ENCODE measurements at places on chromosomes 7 and 10. TPM values are rescaled to one million over a fixed set of nuclear protein-coding genes. Genes with fewer than 3 reads are reported as not detected.

DNA sequence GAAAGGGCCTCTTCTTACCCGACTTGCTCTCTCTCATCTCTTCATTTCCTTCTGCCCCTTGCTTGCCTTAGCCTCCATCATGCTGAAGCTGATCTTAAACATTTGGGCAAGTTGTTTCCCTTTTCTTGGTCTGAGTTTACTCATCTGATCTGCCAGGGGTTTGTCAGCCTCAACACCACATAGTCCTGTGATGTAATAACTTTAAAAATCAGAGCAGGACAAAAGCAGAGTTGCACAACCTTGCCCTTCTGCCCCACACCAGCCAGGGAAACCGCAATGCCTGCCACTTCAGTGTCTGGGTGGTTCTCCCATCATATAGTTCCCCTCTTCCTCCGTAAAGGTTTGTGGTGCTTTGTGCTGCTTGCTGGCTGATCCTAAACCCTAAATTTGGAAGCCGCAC, 9.9 kb upstream of the LIPM start:
- no peak for DNase-seq

SDK1 gene
- 1.1 TPM for total RNA-seq

NEURL1 gene
- 0.85 TPM for total RNA-seq

ZNF518A gene
- 7.4 TPM for total RNA-seq

DNA sequence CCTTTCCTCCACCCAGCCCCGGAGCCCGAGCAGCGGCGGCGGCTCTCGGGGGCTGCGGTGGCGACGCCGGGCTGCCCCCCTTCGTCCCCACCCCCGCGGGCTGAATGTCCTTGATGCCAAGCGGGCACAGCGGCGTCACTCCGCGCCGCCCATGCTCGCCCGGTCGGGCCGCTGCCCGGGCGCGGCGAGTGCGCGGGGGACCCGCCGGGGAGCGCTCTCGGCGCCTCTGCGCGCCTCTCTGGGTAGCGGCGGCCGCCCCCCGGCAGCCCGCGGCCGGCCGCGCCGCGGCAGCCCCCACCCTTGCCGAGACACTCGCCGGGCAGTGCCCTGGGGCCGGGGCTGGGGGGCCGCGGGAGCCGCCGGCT, 433 bp upstream of the PLXNA4 start:
- no peak for DNase-seq

GRCh38 chr7:78433421-78433820, 634.8 kb downstream of the PHTF2 start:
- DNase-seq: no peak

- no peak for DNase-seq
Measured at GRCh38 chr7:36299223-36299774, 90.4 kb upstream of the ANLN start.

PRDX3 gene
- 7.1 TPM for total RNA-seq

DNA sequence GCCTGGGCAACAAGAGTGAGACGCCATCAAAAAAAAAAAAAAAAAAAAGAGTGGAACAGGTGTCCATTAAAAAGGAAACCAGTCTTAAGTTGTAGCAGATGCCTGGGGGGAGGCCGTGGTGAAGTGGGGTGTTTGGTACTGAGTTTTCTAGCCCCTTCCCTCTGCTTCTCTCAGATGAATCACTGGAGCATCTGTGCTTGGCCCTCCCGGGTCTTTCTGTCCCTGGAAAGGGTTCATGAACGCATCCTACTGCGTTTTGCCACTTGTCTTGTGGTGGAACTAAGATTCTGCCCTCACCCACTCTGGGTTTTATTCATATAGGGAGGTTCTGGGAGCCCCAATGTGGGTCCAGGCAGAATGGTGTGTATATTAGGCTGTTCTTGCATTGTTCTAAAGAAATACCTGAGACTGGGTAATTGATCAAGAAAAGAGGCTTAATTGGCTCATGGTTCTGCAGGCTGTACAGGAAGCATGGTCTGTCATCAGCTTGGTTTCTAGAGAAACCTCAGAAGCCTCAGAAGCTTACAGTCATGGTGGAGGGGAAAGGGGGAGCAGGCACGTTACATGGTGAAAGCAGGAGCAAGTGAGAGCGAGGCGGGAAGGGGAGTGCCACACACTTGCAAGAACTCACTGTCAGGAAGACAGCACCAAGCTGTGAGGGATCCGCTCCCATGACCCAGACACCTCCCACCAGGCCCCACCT, 63.5 kb downstream of the CAMK1D start:
- peak; percentile 18 for DNase-seq

DNA sequence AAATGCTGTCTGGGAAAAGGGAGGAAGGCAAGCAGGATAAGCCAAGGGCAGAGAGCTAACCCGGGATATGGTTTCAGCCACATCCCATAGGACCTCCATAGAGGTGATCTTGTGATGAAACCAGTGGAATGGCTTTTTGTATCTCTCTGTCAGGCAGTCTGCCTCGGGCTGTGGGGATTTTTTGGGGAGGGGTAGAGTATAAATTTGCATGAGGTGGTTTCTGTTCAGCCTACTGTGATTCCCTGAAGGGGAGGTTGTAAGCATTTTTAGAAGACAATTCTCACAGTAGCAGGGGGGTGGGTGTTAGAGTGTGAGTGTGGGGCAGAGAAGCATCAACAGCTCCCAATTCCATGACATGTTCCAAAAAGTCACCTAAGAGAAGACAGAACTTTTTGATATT, 11.8 kb downstream of the OR9A2 start:
- DNase-seq: no peak

GRCh38 chr10:58384095-58384494, 1.1 kb upstream of the TFAM start:
- no peak for DNase-seq

- DNase-seq: no peak
Measured at GRCh38 chr7:13448243-13448642, 541.2 kb downstream of the ETV1 start.

- DNase-seq: no peak
Measured at GRCh38 chr10:51421853-51422252, 277.5 kb downstream of the CSTF2T start.

GRCh38 chr7:105426606-105427146, 38.0 kb upstream of the SRPK2 start:
- DNase-seq: no peak

GDF10 gene
- 0.22 TPM for total RNA-seq

DNA sequence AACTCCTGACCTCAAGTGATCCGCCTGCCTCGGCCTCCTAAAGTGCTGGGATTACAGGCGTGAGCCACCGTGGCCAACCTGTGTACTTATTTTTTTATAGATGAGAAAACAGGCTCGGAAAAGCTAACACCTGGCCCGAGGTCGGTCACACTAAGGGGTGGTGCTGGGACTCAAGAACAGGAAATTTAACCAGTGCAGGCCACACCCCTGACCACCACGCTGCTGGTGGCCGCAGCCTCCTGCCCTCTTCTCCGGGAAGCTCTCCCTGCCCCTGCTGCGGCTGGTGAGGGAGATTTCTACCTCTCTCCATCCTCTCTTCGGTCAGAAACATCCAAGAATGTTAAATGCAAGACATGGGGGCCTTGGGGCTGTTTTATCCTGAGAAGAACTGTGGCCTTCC, 63.2 kb downstream of the TNRC18 start:
- no peak for DNase-seq

SH2D4B gene
- total RNA-seq: 0.16 TPM

GRCh38 chr7:68313806-68314205, 1284.5 kb upstream of the AUTS2 start:
- no peak for DNase-seq

CRYGN gene
- 0.14 TPM for total RNA-seq

GRCh38 chr10:113485736-113486135, 67.1 kb upstream of the HABP2 start:
- DNase-seq: no peak

GRM3 gene
- not detected for total RNA-seq

DNA sequence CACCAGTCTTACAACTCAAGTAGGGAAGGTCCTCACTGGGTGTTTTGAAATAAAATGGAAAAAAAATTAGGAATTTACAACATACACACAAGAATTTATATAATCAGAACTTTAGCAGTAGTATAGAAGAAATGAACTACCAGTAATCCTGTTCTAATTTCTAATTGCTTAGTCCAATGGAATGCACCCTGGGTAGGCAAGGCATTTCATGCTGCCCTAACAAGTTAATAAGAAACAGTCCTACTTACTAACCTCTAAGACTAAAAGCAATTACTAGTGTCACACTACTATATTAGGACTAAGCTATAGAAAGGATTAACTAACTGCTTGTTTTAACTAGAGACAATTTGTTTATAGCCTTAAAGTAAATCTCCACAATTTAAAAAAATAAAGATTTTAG, 158.1 kb downstream of the BTAF1 start:
- DNase-seq: no peak

HECW1 gene
- total RNA-seq: not detected

DNA sequence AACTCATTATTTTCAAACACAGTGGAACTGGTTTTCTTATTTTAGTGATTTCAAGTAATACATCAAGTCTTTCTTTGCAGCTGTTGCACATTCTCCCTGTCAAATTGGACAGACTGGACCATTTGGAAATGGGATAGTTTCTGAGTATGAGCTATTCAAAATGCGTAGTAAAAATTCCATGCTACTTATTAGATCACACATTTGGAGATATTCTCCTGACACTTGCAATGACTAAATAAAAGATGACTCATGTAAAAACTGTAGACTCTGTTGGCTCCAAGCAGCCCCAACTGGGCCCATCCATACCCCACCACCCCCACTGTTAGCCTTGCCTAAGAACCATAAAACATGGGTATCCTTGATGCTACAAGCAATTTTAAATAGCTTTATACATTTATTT, 25.9 kb upstream of the BICC1 start:
- DNase-seq: no peak

DNA sequence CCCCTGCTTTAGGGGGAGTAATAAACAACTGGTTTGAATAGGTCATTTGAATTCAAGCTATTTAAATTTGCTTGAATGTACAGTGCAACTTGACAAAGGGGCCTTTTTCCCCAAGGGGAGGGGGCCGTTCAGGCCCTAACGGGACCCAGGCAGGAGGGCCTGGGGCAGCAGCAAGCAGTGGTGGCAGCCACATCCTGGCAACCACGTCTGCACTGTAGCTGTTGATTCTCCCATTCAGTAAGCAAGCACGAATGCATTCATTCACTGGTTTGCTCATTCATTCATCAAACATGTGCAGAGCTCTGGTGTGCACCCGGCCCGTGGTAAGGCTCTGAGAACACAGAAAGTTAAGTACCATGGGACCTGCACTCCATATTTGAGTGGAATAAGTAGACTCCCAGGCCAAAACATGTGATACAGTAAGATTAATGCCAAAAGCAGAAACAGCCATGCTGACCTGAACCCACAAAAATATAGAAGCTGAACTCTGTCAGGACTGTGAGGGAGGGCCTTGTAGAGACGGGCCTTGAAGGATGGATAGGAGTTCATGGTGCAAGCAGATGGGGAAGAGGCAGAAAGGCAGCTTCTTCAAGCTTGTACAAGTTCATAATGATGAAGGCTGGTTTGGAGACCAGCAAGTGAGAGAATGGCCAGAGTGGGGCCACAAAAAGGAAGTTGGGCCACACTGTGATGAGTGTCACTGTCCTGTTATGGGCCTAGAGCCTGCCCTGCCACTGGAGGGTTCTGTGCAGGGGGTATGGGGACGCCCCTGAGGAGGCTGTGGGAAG, 29.3 kb upstream of the C10orf53 start:
- no peak for DNase-seq

DNA sequence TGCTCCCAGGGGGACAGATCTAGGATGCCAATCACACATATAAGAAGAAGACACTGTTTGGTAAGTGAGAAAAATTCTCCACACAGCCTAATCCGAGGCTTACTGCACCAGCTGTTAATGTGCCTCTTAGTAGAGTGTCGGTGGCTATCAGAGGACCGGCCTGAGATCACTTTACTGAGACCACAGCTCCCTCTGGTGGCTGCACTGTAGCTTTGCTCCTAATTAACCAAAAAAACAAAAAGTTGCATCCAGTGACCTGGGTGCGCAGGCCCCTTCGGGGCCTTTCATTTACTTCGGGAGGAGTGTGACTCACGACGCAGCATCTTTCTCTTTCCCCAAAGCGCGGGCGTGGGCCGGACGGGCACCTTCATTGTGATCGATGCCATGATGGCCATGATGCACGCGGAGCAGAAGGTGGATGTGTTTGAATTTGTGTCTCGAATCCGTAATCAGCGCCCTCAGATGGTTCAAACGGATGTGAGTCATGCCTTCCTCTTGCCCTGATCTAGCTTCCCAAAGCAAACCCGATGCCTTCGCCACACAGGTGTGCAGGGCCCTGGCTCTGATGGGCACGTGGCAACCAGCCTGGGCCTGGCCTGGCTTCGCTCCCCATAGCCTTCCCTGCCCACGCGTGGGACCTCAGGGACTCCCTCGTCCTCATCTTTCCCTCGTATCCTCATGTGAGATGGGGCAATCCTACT, 56.7 kb downstream of the MKI67 start:
- peak; percentile 74 for DNase-seq

SLC26A5 gene
- not detected for total RNA-seq

ATOH7 gene
- not detected for total RNA-seq

DNA sequence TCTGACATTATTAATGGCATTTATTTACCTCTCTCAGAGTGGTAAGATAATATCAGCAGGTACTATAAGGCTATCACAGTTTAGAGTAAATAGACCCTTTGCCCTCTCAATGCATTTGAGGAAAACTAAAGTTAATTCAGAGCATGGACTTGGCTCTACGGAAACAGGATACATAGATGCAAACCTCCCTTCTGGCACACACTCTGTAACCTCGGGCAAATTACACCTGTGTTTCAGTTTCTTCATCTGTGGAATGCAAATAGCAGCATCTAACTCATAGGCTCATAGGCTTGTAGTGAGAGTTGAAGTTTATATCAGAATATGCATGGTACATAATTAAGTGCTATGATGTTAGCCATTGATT, 5.6 kb downstream of the RAPGEF5 start:
- no peak for DNase-seq

DNA sequence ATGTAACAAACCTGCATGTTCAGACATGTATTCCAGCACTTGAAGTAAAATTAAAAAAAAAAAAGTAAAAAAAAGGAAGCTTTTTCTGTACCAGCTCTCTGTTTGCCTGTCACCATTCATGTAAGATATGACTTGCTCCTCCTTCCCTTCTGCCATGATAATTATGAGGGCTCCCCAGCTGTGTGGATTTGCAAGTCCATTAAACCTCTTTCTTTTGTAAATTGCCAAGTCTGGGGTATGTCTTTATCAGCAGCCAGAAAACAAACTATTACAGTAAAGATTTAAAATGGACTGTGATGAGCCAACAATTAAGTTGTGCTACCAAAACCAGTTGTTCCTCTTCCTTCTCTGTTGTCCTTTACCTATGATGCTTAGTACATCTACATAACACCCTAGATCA, 619.6 kb downstream of the ARL4A start:
- DNase-seq: no peak

USP6NL gene
- 5.6 TPM for total RNA-seq

- no peak for DNase-seq
Measured at GRCh38 chr7:8115547-8116402, 146.2 kb downstream of the ICA1 start.
